ENCODE measurements at places on chromosomes 6 and 20.

GRCh38 chr20:61628480-61628879 lies 376.4 kb downstream of the CDH4 start:
- no peaks in the 10 kb centered on the region for H3K36me3 ChIP-seq
- H3K4me3 ChIP-seq: no peak overlapping the region
- H3K27me3 ChIP-seq: peaks cover 29% of the 10 kb centered on the region
- no peak for DNase-seq
- H3K4me1 ChIP-seq: no peaks in the 10 kb centered on the region

DNA sequence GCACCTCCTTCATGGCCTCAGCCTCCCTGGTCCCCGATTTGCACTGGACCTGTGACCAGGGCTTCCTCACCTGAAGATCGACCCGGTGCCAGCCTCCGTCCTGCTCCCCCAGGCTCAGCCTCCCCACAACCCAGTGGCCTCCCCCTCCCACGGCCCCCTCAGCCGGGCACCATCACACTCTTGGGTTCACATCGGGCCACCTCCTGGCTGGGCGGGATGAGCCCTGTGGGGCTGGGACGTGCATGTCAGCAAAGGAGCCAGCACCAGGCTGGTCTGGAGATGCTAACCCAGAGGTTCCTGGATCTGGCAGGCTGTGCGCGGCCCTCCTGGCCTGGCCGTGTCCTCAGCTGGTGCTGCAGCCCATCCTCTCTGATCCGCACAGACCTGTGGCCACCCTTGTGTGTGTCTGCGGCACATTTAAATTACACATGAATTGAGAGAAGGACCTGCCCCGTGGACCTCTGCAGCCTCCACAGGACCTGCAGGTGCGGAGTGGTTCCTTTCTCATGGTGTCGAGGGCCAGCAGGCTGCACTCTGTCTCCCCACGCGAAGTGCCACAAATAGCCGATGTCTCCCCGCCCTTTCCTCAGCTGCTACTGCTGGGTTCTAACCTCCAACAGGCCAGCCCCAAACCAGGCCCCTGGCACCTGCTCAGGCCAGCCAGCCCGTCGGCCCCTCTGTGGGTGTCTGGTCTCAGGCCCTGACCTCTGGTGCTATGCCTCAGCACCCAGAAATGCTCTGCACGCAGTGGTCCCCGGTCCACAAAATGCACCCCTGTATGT lies 237.5 kb downstream of the ERMARD start:
- no peak overlapping the region for H3K4me3 ChIP-seq
- no peak overlapping the region for H3K27ac ChIP-seq
- H3K36me3 ChIP-seq: no peaks in the 10 kb centered on the region
- no peaks in the 10 kb centered on the region for H3K27me3 ChIP-seq
- H3K4me1 ChIP-seq: no peaks in the 10 kb centered on the region

DNA sequence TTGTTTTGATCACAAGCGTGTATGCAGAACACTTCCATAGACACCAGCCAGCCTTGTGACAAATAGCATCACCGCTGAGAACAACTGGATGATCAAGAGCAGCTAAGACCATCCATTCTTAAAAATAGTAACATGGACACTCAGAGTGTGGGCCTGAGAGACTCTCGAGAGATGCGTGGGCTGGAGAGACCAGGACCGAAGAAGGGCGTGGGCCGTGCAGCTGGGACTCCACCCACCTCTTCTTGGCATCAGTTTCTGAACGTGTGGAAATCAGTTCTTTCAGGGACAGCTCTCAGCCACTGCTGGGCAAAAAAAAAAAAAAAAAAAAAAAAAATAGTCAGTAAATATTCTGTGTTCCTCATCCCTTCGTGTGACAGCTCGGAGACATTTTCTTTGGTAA lies 314.5 kb upstream of the CDH4 start:
- no peak overlapping the region for H3K4me3 ChIP-seq
- no peaks in the 10 kb centered on the region for H3K36me3 ChIP-seq
- no peaks in the 10 kb centered on the region for H3K27me3 ChIP-seq
- H3K4me1 ChIP-seq: no peaks in the 10 kb centered on the region
- DNase-seq: no peak

GRCh38 chr20:6703047-6703446 lies 64.4 kb upstream of the BMP2 start:
- H3K4me1 ChIP-seq: no peaks in the 10 kb centered on the region
- H3K36me3 ChIP-seq: no peaks in the 10 kb centered on the region
- H3K27ac ChIP-seq: no peak overlapping the region

- DNase-seq: peak; percentile 40
- peak overlapping the region; percentile 87 for H3K27ac ChIP-seq
- H3K4me1 ChIP-seq: peaks cover 38% of the 10 kb centered on the region
- H3K4me3 ChIP-seq: peak overlapping the region; percentile 99
- peaks cover 56% of the 10 kb centered on the region for H3K36me3 ChIP-seq
- no peaks in the 10 kb centered on the region for H3K27me3 ChIP-seq
Observed at GRCh38 chr20:62387219-62387913, 463 bp downstream of the RPS21 start.
